CD4-positive, alpha-beta T cell treated with Interleukin-15 for 4 hours (primary cell): ENCODE measurements at places on chromosomes 3 and 15.

DNA sequence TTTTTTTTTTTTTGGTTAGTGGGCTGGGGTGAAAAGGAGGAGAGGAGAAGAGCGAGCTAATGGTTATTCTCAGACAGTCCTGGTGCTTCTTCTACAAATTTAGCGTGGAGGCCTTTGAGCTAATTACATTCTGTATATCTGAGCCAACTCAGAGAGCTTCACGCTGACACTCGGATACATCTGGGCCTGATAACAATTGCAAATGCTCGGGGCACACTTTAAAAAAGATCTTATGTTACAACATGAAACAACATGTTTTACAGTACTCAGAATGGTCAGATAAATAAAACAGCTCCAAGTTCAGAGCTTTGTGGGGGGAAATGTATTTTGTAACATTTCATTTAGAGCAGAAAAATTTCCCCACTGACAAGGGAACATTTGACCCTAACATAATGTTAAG, 966.9 kb upstream of the NR2F2 start:
- no peak for DNase-seq

DNA sequence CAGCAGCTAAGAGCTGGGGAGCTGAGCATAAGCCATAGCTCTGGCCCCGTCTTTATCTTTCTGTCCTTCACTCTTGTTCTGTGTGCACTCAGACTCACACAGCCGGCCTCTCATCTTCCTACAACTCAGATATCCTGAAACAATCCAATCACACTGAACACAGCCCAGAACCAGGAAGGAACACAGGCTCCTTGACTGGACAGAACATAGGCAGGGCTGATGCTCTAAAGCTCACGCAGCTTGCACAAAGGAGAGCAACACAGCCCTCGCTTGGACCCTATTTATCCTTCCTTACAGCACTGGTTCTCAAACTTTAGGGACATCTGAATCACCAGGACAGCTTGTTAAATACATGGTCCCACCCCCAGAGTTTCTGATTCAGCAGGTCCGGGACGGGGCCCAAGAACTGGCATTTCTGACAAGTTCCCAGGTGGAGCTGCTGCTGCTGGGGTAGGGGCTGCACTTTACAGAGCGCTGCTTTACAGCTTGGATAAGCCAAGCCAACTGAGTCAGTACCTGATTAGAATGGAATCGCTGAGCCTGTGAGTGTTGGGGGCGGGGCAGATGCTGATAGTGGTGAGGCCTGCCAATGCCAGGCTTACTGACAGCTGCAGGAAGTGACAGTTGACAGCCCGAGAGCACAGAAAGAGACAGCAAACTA, 65.1 kb downstream of the MRPL46 start:
- DNase-seq: no peak

DNA sequence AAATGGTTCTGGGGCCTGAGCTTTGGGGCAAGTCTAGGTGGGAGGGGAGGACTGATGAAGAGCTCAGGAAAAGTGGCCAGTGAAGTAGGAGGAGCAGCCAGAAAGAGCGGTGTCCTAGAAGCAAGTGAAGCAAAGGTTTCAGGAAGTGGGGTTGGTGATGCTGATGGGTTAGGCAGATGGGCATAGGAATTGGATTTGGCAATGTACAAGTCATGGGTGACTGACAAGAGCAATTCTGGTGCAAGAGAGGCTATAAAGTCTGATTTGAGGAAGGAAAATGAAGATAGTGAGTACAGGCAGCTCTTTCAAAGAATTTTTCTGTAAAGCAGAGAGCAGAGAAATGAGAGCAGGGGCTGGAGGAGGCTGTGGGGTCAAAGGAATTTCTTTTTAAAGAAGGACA, 19.7 kb downstream of the ALPK3 start:
- DNase-seq: no peak

- peak; percentile 10 for DNase-seq
These were observed 91.5 kb downstream of the ITPR1 start for GRCh38 chr3:4584456-4585249.

DNA sequence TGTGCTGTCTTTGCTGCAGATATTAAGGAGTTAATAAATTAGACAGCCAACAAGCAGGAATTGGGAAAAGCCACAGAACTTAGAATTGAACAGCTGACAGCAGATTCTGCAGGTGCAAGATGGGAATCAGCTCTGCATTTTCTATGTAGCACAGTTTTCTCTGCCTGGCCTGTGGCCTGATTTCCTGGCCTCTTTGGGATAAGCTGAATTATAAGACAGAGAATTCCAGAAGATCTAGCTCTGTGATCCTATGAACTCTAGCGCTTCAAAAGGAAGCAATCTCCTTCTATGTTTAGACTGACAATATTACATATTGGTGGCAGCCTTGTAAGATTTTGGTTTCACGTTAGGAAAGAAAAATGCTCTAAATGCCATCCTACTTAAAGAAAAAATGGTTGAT, 24.0 kb upstream of the SOX2 start:
- DNase-seq: no peak

- no peak for DNase-seq
These were observed 99.6 kb upstream of the PRR23E start for GRCh38 chr3:127093312-127093711.

GRCh38 chr3:157030712-157031111, 129.2 kb downstream of the CCNL1 start:
- DNase-seq: no peak

GRCh38 chr15:101006931-101007691, 88.0 kb downstream of the LRRK1 start:
- peak; percentile 53 for DNase-seq

DNA sequence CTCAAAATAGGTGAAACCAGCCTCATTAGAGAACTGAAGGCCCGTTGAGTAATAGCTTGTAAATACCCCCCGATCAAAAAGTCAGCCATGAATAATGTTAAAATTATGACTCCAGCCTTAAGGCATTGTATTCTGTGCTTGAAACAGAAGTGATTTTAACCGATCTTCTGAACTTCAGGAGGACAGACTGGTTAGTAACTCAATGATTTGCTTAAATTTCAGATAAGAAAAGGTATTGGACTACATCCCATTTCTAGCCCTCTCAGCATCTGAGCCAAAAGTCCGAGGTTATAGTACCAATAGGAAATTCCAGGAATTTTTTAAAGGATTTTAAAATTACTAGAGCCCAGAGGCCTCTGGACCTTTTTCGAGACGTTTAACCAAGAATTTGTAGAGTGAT, 67.7 kb upstream of the FGF12 start:
- no peak for DNase-seq

- DNase-seq: no peak
These were observed 12.5 kb upstream of the IL16 start for GRCh38 chr15:81184188-81184587.

GRCh38 chr15:45612790-45613415, 21.9 kb upstream of the SQOR start:
- DNase-seq: no peak

DNA sequence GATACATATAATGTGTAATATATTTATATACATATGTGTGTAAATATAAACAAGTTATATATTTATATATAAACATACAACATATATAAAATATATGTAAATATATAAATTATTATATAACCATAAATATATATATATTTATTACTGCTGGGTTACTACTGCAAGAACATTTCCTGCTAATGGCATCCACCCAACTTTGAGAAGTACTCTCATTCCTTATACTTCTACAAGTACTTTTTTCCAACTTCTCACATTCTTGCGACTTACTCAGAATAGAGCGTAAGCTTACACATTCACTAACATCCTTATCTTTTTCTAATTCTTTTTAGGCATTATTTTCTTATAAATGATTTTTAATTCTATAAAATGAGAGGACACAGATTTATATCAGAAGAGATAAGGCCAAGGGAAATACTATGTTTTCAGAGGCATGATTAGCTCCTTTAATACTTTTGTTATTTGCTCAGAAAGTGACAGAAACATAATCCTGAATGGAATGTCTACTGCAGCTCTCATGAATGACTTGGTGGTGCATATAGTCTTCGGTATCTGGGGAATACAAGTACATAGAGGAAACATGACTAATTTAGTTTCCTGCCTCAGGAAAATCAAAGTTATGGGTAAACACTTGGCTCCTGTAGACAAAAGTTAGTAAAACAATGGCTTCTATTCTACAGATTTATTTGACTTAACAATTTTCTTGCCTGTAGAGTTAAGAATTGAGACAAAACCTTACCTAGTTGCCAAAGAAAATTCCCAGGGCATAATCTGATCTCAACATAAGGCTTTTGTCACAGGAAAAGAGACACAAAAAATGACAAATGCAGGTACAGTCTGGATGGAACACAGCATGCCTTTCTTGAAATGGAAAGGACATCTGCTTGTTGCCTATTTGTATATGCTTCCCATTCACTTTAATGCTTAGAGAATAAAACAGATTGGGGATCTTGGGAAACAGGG, 453.9 kb downstream of the SQOR start:
- no peak for DNase-seq

- DNase-seq: no peak
These were observed 14.9 kb downstream of the TGM5 start for GRCh38 chr15:43251871-43252250.

- DNase-seq: no peak
These were observed 148.4 kb upstream of the TLE3 start for GRCh38 chr15:70245932-70246622.

- DNase-seq: no peak
These were observed 25.8 kb downstream of the RAF1 start for GRCh38 chr3:12638105-12638504.

DNA sequence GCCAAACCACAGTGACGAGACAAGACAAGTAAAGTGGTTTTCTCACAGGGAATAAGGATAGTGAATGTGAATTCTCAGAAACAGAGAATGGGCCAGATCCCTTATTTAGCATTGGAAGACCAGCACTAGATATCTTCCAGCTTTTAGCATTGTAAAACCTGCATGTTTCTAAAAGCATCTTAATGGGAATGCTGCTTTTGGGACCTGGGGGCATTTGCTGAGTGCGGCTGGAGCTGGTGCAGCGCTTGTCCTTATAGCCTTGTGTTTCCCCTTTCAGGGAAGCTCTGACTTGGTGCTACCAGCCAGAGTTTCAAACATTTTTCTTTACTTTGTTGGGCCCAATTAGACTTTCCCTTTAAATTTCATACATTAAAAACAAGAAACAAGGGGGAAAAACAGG, 52.9 kb downstream of the CLSTN2 start:
- DNase-seq: no peak

- DNase-seq: no peak
These were observed 171.1 kb downstream of the KCNAB1 start for GRCh38 chr3:156291272-156292123.

GRCh38 chr3:45966371-45966791, 23.1 kb downstream of the CXCR6 start:
- no peak for DNase-seq

GRCh38 chr15:55084216-55084615, 112.5 kb downstream of the RSL24D1 start:
- DNase-seq: no peak

- no peak for DNase-seq
These were observed 6.5 kb upstream of the STRC start for GRCh38 chr15:43625106-43625505.

- no peak for DNase-seq
These were observed 556 bp downstream of the PEX5L start for GRCh38 chr3:180036092-180036670.

DNA sequence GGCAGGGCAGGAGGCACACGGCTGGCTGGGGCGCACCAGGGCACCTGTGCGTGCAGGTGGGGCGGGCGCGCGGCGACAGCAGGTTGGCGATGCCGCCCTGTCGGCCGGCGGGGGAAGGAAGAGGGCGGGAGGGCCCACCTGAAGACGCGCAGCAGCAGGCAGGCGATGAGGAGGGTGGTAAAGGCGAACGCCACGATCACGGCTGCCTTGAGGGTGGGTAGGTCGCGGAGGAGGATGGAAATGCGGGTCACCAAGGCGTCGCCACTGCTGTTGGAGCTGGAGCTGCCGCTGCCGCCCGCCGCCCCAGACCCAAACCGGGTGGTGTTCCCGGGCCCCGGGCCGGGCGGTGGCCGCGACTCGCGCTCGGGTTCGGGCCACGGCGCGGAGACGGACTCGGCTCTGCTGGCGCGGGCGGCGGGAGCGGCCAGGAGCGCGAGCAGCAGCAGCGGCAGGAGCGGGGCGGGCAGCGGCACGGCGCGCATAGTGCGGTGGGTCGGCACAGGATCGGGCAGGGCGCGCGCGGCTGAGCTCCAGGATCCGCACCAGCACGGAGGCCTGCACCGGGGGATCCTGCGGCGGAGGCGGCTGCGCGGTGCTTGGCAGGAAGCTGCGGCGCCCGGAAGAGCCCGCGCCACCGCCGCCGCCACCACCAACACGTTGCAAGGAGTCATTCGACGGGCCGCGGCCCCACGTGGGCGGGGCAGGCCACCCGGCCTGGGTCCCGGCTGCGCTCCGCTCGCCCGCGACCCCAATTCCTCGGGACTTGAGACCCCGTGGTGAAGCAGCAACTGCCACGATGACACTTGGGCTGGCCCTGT, at the start of gene FAM174B:
Gene FAM174B, minus strand, starts transcription at position 598 of the 818 bp plus-strand sequence.
- no peak for DNase-seq

- DNase-seq: no peak
These were observed 24.8 kb downstream of the CACNA1D start for GRCh38 chr3:53519065-53519709.

- no peak for DNase-seq
These were observed 36.1 kb upstream of the MCF2L2 start for GRCh38 chr3:183464480-183464879.

DNA sequence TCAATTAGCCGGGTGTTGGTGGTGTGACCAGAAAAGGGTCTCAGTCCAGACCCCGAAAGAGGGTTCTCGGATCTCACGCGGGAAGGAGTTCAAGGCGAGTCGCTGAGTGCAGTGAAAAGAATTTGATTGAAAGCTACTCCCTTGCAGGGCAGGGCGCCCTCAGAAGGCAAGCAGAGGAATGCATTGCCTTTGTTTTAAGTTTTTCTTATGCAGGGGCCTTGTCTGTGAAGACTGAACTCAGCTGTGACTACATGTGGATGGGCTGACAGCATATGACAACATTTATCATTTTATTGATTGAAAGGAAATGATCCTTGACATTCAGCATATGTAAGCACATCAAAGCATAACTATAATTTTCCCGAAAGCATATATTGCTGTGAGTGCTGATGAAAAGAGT, 11.8 kb downstream of the CPN2 start:
- no peak for DNase-seq

- DNase-seq: no peak
These were observed 197.7 kb downstream of the RBMS3 start for GRCh38 chr3:29478611-29479010.

- DNase-seq: no peak
These were observed 100.6 kb upstream of the ATP11B start for GRCh38 chr3:182692695-182693094.

DNA sequence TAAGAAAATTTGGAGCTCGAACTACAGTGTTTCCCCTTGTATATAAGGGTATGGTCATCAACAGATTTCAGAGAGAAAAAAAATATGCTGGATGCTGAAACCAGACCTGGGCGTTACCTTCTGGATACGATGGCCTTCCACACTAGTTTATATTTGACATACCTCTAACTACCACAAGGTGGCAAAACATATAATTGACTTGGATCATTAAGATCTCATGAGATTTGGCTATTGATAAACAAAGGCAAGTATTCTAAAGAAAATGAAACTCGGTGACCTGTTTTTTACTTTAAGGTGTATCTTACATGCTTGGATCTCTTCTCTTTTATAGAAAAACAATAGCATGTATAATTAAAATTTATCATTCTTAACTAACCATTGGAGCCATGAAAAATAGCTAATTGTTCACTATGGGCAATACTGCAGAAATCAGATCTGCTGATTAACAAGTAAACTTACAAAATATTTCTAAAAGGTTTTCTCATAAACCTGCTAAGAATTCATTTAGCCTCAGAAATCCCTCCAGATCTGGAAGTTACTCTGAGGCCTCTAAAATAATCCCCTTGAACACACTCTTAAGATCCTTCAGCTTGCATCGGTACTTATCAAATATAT, 300.6 kb upstream of the KCNH8 start:
- DNase-seq: no peak
